ENCODE measurements at places on chromosomes 11 and 22.

- no peak for DNase-seq
These were observed 9.6 kb downstream of the BACE1-AS start for GRCh38 chr11:117300773-117301172.

GRCh38 chr22:22928666-22929380, 41.2 kb downstream of the IGLL5 start:
- no peak for DNase-seq

GRCh38 chr22:41358927-41359326, 22.8 kb upstream of the TEF start:
- DNase-seq = no peak

DNA sequence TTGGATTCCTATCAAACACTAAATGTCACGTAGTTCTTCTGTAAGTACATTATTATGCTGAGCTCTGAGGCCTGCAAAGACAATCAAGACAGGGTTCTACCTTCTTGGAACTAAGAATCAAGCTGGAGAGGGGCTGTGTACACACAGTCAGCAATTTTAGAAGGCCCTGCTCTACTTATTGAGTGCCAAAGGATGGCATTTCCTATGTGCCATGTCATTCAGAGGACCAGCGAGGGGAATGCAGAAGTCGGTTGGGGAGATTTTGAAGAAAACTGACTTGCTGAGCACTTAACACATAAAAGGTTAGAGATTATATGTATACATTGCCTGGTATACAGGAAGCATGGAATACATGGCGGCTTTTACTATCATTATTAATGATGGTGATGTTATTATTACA, 5.3 kb downstream of the SLC37A2 start:
- DNase-seq = no peak

All from activated CD4-positive, alpha-beta T cell treated with anti-CD3 and anti-CD28 coated beads, Interleukin-2, amount 50 U/mL, for 4 hours (primary cell).